ENCODE measurements at places on chromosomes 6 and 20.

DNA sequence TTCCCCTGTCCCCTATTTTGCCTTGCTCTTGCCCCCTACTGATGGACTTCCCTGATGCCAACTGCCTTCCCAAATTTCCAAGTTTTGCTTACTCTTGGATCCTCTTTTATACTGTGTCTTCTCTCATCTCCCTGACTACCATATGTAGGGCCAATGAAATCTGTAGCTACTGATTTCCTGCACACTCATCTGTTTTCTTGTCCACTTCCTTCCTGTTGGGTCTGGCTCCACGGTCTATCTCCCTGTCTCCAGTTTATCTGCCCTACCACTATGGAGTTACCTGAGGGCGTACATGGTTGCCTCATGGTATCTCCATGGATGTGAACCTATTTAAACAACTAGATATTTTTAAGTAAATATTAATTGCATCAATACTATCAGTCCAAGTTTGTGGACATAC lies 140.3 kb upstream of the MCHR2 start:
- DNase-seq, result no peak

DNA sequence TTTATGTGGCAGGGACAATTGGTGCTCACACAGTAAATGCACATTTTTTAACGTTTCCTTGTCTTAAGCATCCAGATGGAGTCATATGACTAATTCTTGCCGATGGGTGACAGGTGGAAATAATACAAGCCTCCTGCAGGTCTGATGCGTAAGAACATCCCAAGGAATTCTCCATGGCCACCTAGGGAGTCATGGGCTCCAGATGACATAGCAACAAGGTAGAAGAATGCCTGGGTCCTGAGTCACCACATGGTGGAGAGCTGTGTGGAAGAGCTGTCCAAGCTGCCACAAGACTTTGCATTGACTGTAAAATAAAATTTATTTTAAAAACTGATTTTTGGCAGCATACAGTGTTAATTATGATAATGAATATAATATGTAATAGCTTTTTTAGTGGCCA lies 77.0 kb upstream of the MAP3K7 start:
- no peak for DNase-seq

DNA sequence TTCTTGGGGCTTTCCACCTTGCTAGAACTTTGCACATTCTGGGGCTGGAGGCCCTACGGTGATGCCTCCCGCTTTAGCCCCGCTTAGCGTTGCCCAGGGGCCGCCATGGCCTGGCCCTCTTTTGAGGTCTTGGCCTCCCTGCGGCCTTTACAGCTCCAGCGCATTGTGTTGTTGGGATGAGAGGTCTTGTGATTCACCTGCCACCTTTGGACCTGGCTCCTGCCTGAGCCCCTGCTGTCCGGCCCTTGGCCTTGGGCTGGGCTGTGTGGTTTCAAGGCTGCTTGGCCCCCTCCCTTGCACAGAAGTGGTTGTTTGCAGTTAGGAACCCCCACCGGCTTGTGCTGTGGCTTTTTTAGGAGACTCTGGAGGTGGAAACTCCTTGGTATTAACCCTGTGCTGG lies 61.0 kb upstream of the CDH4 start:
- DNase-seq, result no peak

DNA sequence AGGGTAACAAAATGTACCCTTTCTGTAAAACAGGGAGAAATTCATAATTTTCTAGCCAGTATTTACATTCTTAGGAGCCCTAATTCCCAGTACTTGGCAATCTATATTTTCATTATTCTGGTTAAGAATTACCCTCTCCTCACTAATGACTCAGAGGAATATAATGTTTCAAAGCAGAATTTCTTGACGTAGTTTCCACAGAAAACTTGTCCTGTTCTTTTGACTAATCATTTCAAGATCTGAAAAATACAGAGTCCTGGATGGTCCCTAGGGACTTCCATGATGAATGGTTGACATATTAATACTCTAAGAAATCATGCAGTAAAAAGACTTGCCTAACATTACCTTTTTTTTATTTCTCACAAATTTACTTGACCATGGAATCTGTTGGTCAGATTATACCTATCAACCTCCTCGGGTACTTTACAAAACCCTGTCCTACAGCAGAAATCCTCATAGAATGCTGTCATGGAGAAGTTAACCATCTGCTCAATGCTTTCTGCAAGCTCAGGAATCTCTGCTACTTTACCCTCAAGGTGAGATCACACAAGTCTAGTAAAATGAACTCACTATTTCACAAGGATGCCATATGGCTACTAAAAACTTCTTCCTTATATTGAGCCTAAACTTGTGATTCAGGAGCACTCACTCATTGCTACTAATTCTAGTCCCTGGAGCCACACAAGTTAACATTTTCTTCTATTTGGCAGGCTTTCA lies 202.1 kb upstream of the CNR1 start:
- no peak for DNase-seq

GRCh38 chr20:12063106-12063684 lies 145.5 kb downstream of the BTBD3 start:
- DNase-seq, result no peak

GRCh38 chr20:15220778-15221565 lies 883.6 kb upstream of the FLRT3 start:
- DNase-seq, result no peak
